Esophagus muscularis mucosa (tissue), 4 donors: ENCODE measurements at places on chromosomes 2 and 18. TPM values are rescaled to one million over a fixed set of nuclear protein-coding genes. Genes with fewer than 3 reads are reported as not detected.

DNA sequence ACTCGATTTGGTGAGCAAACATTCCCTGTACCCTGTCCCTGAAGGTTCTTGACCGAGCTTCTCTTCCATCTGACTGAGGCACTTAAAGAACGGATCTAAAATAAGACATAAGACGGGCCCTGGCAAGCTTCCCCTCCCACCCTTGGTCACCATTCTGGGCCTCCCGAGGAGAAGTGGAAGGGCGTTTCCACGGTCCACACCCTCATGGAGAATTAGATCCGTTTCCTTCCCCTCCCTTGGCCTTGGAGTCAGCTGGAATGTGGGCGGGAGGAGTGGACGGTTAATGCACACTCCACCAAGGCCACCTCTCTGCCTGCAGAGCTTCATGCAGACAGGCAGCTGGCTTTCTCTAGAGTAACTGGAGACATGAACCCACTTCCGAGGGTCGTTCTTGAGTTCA lies 257.3 kb upstream of the APCDD1 start:
- H3K4me1 ChIP-seq: no peaks in the 10 kb centered on the region
- no peak for DNase-seq
- no peaks in the 10 kb centered on the region for H3K36me3 ChIP-seq
- no peak overlapping the region for H3K27ac ChIP-seq
- no peak overlapping the region for H3K4me3 ChIP-seq
- H3K27me3 ChIP-seq: no peaks in the 10 kb centered on the region

GRCh38 chr18:9380621-9381395 lies 46.2 kb downstream of the TWSG1 start:
- no peaks in the 10 kb centered on the region for H3K27me3 ChIP-seq
- DNase-seq: no peak
- H3K36me3 ChIP-seq: no peaks in the 10 kb centered on the region
- no peak overlapping the region for H3K4me3 ChIP-seq
- peak overlapping the region; percentile 29 for H3K27ac ChIP-seq
- H3K4me1 ChIP-seq: peaks cover 15% of the 10 kb centered on the region

DNA sequence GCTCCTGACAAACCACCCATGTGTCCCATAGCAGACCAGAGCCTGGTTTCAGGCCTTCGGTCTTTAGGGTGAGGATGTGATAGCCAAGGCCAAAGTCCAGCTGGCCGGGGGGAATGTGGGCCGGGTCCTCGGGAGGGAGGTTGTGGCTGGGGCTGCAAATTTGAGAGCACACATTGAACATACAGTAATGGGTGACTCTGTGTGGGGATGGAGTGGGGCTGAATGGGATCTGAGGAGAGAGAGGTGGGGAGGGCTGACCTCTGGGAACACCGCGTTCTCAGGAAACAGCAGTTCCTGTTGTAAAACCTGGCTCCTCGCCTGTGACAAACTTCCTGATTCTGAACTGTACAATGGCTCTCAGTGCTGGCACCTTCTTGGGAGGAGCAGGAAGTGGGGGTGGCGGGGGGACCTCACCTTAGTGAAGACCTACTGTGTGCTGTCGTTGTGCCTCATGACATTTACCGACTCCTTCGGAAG lies 48.8 kb downstream of the MCFD2 start:
- peaks cover 33% of the 10 kb centered on the region for H3K4me1 ChIP-seq
- DNase-seq: no peak
- H3K4me3 ChIP-seq: no peak overlapping the region
- no peaks in the 10 kb centered on the region for H3K36me3 ChIP-seq
- peak overlapping the region; percentile 8 for H3K27ac ChIP-seq
- no peaks in the 10 kb centered on the region for H3K27me3 ChIP-seq

- H3K4me3 ChIP-seq: peak overlapping the region; percentile 83
- no peak for DNase-seq
- H3K27me3 ChIP-seq: no peaks in the 10 kb centered on the region
- peaks cover under 1% of the 10 kb centered on the region for H3K36me3 ChIP-seq
Observed at GRCh38 chr2:85753035-85753524, 711 bp upstream of the ATOH8 start.

- no peak overlapping the region for H3K27ac ChIP-seq
- no peaks in the 10 kb centered on the region for H3K4me1 ChIP-seq
- H3K27me3 ChIP-seq: no peaks in the 10 kb centered on the region
- H3K4me3 ChIP-seq: no peak overlapping the region
- no peaks in the 10 kb centered on the region for H3K36me3 ChIP-seq
Observed at GRCh38 chr18:21196426-21196825, 45.6 kb upstream of the GREB1L start.

GRCh38 chr2:168160897-168161296 lies 86.5 kb downstream of the STK39 start:
- no peak overlapping the region for H3K4me3 ChIP-seq
- H3K36me3 ChIP-seq: no peaks in the 10 kb centered on the region
- no peaks in the 10 kb centered on the region for H3K27me3 ChIP-seq
- no peak overlapping the region for H3K27ac ChIP-seq
- DNase-seq: no peak

Gene FAM124B
- 2.3 TPM for total RNA-seq

Gene CFC1
- total RNA-seq: not detected

DNA sequence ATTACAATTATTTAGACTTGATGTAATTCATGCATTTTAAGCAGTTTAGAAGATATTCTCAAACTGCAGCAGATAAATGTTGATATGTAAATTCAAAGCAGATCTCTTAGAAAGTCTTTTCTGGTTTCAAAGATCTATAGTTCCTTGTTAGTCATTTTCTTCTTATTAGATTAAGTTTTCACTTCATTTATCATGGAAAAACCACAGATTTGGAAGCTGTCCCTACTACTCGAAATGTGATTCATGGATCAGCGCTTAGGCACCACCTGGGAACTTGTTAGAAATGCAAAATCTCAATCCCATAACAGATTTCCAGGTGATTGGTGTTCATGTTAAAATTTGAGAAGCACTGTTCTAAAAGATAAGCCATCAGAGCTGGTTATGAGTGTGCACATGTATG lies 92.8 kb upstream of the CDH2 start:
- H3K27me3 ChIP-seq: no peaks in the 10 kb centered on the region
- no peaks in the 10 kb centered on the region for H3K4me1 ChIP-seq
- H3K27ac ChIP-seq: no peak overlapping the region
- H3K4me3 ChIP-seq: no peak overlapping the region

DNA sequence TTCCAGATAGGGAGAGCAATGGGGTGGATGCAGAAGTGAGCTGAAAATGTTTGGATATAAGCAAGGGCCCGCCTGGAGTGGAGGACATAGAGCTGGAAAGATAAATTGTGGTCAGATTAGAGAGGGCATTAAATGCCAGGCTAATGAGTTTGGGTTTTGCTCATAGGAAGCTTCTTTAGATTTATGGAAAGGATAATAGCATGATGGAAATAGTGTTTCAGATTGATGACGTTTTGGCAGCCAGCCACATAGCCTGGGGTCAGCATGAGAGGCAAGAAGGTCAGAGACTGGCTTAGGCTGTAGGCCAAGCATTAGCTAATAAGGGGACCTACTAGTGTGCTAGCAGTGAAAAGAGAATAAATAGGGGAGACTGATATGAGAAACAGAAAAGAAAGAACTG lies 321.6 kb downstream of the STK39 start:
- H3K4me1 ChIP-seq: no peaks in the 10 kb centered on the region
- H3K27me3 ChIP-seq: no peaks in the 10 kb centered on the region
- H3K36me3 ChIP-seq: no peaks in the 10 kb centered on the region
- H3K4me3 ChIP-seq: no peak overlapping the region

DNA sequence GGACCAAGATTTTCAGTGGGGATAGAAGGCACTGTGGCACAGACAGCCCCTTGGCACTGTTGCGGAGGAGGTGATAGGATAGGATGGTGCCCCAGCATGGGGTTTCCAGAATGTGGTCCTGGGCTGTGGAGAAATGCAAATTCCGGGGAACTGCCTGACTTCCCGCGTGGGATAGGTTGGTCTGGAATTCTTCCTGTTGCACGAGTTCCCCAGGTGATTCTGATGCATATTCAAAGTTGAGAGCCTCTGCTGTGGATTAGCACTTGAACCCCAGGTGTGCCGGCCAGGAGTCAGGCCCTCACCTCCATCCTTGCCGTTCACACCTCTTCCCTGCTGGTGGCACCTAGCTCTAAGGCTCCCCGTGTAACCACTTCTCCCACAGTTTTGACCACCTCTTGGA lies 15.5 kb downstream of the NCK2 start:
- no peak overlapping the region for H3K4me3 ChIP-seq
- peaks cover 70% of the 10 kb centered on the region for H3K4me1 ChIP-seq
- no peaks in the 10 kb centered on the region for H3K36me3 ChIP-seq

GRCh38 chr2:215847056-215847455 lies 166.3 kb downstream of the MREG start:
- no peaks in the 10 kb centered on the region for H3K36me3 ChIP-seq
- H3K4me1 ChIP-seq: peaks cover 69% of the 10 kb centered on the region
- DNase-seq: peak; percentile 79

Gene B3GNT7
- 4.0 TPM for total RNA-seq

Gene IL1RN
- not detected for total RNA-seq

GRCh38 chr2:112159454-112159921 lies 21.3 kb downstream of the FBLN7 start:
- H3K4me3 ChIP-seq: no peak overlapping the region
- no peaks in the 10 kb centered on the region for H3K4me1 ChIP-seq
- no peak for DNase-seq
- no peaks in the 10 kb centered on the region for H3K27me3 ChIP-seq
- H3K27ac ChIP-seq: no peak overlapping the region
- H3K36me3 ChIP-seq: no peaks in the 10 kb centered on the region

GRCh38 chr2:66446941-66447340 lies 12.0 kb downstream of the MEIS1 start:
- DNase-seq: no peak
- H3K27me3 ChIP-seq: no peaks in the 10 kb centered on the region
- H3K36me3 ChIP-seq: no peaks in the 10 kb centered on the region
- peak overlapping the region; percentile 77 for H3K4me3 ChIP-seq

DNA sequence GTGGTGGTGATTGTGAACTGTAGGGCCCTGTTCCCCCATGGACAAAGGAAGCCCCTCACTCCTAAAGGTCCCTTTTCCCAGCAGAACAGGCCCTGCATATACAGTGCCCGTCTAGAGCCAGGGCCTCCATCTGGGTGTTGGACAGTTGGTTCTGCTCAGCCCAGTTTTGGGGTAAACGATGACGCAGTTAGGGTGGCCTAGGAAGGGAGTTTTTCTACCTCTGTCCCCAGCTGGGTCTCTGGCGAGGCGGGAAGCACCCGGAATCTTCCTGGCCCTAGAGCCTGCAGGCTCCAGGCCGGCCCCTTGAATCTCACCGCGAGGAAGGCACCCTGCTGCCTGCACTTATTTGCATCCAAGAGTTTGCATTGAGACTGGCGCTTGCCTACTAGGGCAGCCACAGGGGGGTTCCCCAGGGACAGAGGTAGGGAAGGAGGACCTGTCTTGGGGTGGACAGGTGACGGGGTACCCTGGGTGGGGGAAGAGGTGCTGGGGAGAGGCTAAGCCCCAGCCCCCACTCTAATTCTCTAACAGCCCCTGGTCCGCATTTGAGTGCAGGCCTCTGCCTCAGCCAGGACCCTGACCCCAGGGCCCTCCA lies 529 bp upstream of the MTA3 start:
- H3K4me1 ChIP-seq: peaks cover 33% of the 10 kb centered on the region
- H3K4me3 ChIP-seq: peak overlapping the region; percentile 92
- no peak for DNase-seq
- H3K27me3 ChIP-seq: no peaks in the 10 kb centered on the region
- H3K27ac ChIP-seq: peak overlapping the region; percentile 92

Gene CCDC74B
- 4.9 TPM for total RNA-seq

DNA sequence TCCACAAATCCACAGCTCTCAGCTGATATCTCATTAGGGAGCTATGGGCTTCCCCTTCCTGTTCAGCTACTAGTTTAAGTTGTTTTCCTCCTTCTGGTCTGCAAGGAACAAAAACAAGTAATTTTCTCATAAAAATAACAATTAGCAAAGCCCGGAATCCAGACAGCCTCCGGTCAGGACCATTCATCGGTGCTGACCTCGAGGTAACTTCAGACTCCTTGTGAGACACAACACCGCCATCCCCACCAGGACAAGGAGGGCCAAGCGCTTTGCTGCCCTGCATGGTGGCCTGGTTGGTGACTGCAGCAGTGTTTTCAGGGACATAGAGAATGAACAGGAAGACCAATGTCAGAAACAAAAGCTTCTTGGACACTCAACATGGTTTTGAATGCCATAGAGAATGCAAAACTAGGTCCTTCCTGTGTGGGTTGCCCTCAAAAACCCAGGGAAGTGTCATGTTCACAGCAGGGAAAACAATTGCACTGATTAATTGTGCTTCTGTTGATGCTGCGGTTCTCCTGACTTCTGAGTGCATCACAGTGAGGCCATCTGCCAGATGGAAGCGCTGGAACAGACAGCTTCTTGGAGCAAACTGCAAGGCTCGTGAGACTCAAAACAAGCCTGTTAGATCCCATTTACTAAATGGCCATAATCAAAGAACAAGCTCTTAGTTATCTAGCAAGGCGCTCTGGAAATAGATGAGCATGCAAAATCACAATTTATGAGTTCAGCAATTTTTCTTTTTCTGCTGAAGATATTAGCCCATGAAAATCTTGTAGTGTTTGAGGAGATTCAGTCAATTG lies 77.1 kb downstream of the HS1BP3 start:
- DNase-seq: no peak
- H3K4me1 ChIP-seq: peaks cover 89% of the 10 kb centered on the region
- no peaks in the 10 kb centered on the region for H3K36me3 ChIP-seq
- no peaks in the 10 kb centered on the region for H3K27me3 ChIP-seq
- peak overlapping the region; percentile 66 for H3K27ac ChIP-seq
- no peak overlapping the region for H3K4me3 ChIP-seq

GRCh38 chr2:147342329-147342728 lies 502.5 kb upstream of the ACVR2A start:
- no peak overlapping the region for H3K27ac ChIP-seq
- no peak for DNase-seq
- H3K27me3 ChIP-seq: no peaks in the 10 kb centered on the region
- H3K36me3 ChIP-seq: no peaks in the 10 kb centered on the region
- H3K4me1 ChIP-seq: no peaks in the 10 kb centered on the region
